ENCODE measurements at places on chromosomes 13 and 19.

DNA sequence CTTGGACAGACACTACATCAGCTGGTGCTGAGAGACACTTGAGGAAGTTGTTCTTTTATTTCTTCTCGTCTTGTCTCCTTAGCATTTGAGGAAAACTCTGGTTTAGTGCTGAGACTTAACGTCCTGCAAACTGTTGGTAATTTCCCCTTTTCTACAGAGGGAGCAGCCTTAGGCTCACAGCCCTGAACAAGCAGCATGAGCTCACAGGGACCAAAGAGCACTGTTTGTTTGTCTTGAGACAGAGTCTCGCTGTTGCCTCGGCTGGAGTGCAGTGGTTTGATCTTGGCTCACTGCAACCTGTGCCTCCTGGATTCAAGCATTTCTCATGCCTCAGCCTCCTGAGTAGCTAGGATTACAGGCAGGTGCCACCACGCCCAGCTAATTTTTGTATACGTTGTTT, 5.5 kb downstream of the ZNF805 start:
- DNase-seq = no peak

DNA sequence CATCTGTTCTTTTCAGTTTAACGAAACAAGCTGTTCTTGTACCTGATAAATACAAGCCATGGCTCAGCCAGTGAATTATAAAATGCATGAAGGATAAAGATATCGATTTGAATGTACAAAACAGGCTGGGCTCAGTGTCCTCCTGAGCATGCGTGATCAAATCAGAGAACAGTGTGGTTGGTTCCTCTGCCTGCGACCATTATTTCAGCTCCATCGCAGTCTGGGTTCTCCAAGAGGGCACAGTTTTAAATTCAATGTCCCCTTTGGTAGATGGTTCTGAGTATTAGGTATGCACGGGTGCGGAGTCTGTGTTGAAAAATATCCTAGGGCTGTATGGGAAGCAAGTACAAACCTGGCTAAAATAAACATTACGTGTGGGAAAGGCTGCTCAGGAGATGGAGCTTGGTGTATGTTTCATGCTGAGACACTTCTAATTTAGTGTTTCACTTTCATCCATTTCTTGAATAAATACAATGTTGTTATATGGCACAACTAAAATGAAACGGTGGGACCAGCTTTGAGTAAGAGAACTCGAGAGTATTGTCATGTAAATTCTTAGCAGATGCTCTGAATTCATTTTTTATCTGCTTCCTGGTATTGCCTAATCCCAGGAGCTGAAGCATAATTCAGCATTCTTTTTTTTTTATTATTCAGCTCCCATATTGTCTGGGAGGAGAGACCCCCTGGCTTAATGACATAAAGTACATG, 458.7 kb downstream of the MYO16 start:
- DNase-seq = no peak

- DNase-seq = no peak
These were observed 22.4 kb upstream of the IGFL4 start for GRCh38 chr19:46063201-46063600.

GRCh38 chr19:18865973-18866799, 29.8 kb downstream of the CERS1 start:
- DNase-seq = peak; percentile 45

GRCh38 chr19:41745756-41746155, 9.6 kb upstream of the CEACAM6 start:
- no peak for DNase-seq

- no peak for DNase-seq
These were observed 59.2 kb downstream of the EDNRB start for GRCh38 chr13:77859450-77859849.

DNA sequence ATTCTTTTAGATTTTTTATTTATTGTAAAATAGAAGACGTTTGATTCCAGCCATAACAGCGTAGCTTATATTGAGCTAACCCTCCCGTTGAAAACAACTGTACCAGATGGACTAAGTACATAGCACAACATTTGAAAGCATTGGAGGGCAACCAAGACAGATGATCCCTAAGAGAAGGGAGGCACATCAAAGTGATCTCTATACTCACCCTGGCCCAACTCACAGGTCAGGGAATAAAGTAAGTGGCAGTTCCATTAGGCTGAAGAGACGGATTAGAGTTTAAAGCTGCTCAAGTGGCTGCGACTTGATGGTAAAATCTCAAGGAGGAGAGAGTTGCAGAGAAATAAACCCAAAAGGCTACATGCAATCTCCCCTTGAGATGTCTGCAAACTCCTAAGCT, 65.1 kb upstream of the ITM2B start:
- DNase-seq = no peak

- DNase-seq = no peak
These were observed 19.4 kb upstream of the ADGRE5 start for GRCh38 chr19:14361824-14362223.

DNA sequence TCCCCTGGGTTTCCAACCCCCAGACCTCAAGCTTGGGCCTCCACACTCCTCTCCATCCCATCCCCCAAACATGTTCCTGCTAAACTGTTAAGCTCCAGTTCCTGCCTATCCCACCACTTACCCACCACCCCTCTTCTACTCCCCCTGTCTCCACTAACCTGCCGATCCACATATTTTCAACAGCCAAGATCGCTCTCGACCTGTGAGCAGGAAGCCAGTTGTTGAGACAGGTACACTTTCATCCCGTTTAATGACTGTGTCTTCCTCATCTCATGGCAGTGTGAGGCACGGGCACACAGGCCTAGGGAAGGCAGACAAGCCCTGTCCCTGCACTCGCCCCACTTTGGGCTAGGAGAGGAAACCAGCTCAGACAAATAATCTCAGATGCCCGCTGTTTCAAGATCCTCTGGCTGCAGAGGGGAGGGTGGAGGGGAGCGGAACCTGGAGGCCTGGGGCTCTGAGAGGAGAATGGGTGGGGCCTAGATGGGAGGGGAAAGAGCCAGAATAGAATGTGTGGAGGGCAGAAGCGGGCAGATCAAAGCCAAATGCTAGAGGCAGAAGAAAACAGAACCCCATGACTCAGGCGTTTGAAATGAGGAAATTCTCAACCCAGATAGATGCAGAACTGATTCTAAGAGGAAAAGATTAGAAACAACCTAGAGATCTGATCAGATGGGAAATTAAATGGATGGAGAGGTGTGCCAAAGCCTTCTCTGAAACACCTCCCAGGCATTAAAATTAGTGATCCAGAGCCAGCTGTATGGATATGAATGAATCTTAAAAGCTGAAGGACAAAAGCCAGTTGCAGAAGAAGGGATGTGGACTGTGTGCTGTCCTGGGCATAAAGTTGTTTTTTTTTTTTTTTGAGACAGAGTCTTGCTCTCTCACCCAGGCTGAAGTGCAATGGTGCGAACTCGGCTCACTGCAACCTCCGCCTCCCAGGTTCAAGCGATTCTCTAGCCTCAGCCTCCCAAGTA, 16.9 kb upstream of the CYP2S1 start:
- peak; percentile 8 for DNase-seq

GRCh38 chr19:478976-479375, 17.3 kb upstream of the MADCAM1 start:
- no peak for DNase-seq

DNA sequence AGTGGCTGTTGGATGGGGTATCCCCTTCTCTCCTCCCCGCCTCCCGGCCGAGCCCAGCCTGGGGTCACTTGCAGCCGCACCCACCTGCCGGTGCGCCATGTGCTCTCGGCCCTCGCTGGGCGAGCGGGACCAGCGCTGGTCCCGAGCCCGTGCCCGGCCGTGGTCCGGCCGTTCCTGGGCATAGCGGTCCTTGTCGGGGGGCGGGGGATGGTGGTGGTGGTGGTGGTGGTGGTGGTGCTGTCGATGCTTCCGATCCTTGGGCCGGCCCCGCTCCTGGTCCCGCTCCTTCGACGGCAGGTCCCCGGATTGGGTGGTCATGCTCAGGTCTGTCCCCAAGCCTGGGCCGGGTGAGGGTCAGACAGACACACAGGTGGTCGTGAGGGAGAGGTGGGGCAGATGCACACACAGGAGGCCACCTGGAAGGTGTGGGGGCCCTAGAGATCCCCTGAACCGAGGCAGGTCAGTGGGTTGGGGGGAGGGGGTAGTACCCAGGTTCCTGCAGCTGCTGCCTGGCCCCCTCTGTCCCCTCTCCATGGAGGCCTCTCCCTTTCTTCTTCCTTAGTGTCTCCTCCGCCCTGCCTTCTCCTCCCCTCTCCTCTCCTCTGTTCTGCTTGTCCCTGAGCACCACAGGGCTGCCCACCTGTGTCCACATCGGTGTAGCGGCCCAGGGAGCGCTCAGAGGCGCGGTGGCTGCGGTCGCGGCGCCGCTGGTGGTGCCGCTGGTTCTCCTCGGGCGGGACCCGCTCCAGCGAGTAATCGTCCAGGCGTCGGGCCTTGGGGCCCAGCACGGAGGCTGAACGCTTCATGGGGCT, 58.7 kb downstream of the IER2 start:
- DNase-seq = no peak

GRCh38 chr19:708154-709143, at the start of gene PALM:
TSS of gene PALM (plus strand) at chr19:708935. CDS start at chr19:709147, 212 bp downstream.
- no peak for DNase-seq

DNA sequence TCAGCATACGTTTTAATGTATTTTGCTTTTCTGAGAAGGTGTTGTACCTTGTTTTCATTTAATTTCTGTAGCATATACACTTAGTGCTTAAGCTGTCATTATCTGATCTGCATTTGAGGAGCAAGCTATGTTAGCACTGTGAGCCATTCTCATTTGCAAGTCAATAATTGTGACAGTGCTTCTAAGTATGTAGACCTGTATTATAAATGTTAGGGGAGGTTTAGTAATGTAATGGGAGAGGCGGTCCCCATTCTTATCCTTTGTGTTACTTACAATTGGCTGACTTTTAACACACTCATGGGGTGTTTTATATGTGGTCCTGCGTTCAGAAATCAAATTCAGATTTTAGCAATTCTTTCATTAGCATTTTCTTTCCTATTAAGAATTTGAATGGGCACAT, 90.2 kb downstream of the GPC6 start:
- DNase-seq = no peak

- DNase-seq = no peak
These were observed 84.4 kb upstream of the KCTD15 start for GRCh38 chr19:33712268-33712667.

- no peak for DNase-seq
These were observed 9.2 kb upstream of the AKAP8L start for GRCh38 chr19:15427991-15428471.

GRCh38 chr13:90238413-90238812, 1109.1 kb upstream of the MIR17HG start:
- no peak for DNase-seq

Data from T follicular helper cell (primary cell).